ENCODE measurements at places on chromosomes 1 and 21.
A peak's percentile ranks its signal among the peaks of the same experiment; 100 is the strongest.

DNA sequence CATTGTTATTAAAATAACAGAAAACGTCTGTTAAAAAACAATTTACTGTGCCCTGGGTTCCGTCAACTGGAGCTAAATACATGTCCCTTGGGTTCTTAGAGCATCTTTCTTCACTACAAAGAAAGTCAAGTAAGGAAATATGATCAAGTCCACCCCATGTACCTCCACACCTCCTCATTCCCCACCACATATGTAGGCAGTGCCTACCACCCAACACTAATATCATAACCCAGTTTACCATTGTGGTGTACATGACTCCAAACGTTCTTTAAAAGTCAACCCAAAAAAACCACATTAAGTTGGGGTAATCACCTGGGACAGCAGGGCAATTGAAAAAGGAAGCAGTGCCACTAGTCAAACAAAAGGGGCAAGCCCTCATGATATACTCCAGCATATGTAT, 7.8 kb upstream of the LRRC52 start:
- no peak for DNase-seq

DNA sequence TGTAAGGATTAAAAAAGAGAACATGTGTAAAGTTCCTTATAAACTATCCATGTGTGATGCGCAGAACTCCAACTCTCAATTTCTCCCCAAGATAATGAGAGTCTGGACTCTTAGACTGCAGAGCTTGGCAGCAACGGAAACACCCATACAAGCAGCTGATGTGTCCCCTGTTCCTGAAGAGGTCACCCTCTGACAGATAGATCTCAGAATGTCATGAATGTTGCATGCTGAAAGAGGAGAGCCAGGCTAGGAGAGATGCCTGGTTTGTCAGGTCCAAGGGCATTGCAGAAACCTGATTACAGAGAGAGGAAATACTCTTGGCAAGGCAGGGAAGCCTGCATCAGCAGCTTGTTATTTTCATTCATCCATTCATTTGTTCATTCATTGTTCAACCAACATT, 24.2 kb downstream of the MTARC1 start:
- no peak for DNase-seq

GRCh38 chr1:37471345-37472231, 2.8 kb upstream of the ZC3H12A start:
- DNase-seq: peak; percentile 92

DNA sequence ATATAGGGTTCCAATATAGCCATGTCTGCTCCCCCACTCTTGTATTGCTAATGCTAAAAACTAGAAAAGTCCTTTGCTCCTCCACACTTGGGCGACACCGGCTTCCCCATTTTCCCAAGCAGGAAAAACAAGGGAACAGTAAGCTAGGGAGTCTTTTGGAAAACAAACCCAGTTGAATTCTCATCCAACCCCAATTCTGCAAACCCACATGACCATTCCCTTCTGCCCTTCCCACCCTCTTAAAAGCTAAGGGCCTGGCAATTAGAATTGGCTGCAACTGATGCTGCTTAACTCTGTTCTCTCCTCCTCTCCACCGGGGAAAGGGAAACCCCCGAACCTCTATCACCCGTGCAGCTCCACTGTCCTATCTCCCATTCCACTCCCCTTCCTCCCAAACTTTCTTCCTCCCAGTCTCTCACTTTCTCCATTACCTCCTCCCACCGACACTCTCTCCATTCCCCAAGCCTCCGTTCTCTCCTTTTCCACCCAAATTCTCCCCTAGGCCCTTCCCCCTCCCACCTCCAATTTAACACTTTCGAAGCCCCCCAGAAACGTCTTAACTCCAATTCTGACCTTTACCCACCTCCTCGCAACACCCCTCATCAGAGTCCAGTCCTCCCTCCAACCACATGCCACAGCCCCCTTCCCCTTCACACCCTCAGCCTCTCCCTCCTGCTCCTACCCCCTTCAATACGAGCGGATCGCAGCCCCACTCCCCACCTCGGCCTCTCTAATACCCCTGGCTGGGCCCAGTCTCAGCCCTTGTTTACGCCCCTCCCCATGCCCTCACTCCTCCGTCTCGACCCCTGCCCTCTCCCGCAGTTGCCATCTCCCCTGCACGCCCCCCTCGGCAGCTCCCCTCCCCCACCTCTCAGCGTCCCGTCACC, 701 bp downstream of the DEDD start:
- DNase-seq: peak; percentile 42

GRCh38 chr1:30377230-30378002, 346.0 kb downstream of the MATN1 start:
- no peak for DNase-seq

DNA sequence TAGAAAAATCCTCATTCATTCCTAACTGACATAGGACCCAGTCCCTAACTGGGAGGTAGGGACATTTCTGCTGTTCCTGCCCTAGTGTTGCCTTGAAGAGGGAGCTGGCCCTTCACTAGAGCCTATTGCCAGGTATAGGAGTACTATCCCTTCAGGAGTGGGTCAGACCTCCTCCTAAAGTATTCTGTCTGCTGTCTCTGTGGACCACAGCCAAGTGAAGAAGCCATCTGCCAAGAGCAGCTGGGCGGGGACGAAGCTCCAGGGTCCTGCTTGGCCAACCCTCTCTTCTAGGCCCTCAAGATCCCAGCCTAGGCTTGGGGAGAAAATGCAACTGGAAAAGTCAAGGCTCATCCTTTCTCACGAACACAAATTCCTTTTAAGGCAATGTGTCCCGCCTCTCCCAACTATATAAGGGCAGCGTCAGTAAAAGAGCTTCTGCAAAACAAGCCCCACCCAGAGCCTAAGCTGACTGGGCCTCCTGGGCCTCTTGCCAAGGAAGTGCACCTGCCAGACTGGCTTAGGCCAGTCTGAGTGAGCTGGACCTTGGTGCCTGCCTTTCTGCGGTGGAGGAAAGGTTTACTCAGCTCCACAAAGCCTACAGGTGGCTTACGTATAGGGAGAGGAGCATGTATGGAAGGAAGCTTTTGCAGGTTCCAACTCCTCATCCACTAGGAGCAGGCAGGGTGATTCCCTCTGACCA, 638 bp upstream of the TUFT1 start:
- DNase-seq: peak; percentile 94

- DNase-seq: no peak
Measured at GRCh38 chr1:7643530-7643929, 127.6 kb upstream of the VAMP3 start.

GRCh38 chr1:226939438-226940028, 561 bp upstream of the COQ8A start:
- DNase-seq: peak; percentile 66

GRCh38 chr21:44525391-44526095, 14.5 kb downstream of the KRTAP10-1 start:
- DNase-seq: no peak

All from ELR (cell line).